ENCODE measurements at places on chromosomes 4 and X.

DNA sequence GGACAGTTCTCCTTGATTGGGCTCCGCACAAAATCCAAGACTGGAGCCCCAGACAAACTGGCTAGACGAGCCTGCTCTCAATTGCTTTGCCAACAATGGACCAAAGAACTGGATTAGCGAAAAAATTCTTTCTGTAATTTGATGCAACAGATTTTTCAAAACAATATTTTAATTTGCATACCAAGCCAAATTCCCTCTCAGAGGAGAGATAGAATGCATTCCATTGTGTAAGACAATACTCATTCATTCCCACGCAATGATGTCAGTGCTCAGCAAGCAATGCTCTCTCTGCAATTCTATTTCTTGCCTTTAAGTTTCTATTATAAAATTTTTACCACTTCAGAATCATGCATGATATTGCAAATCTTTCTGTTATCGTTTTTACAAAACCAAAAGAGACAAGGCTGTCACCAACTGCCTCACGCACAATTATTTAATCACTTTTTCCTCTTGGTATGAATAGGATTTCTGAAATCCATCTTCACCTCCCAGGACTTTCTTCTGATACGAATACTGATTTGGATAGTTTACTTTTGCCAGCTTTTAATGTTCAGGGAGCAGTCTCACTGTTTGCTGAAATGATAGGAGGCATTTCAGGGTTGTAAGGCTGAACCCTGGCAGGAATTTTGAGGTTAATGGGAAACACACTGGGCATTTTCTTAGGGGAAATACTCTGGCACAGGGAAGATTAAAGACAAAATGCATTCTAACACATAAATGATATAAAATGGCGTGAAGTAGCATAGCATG lies 46.1 kb upstream of the HCCS start:
- DNase-seq, result no peak

DNA sequence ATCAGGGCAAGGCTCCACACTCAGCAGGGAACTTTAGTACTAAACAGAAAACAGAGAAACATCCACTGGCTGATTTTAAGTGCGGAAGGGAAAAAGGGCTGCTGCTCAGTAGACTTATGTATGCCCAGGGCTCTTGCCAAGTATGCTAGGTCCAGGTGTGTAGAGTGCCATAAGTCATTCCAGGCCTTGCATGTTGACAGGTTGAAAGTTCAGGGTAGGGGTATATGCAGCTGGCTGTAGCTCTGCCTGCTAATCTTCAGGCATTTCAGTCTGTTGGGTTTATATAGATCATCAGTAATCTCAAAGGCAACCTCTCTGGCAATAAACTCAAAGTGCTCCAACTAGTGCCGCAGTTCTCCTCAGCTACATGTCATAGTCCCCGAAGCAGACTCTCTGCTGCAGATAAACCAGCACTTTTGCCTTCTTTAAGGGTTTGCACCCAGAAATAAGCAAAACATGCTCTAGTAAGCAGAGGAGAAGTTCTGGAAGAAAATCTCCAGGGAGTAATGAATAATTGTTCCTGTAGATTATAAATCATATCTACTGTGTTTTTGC lies 134.9 kb upstream of the GRIA3 start:
- no peak for DNase-seq

GRCh38 chrX:1452516-1453394 lies at the start of gene ASMTL:
Gene ASMTL, minus strand, starts transcription at chrX:1452909. Its CDS starts 69 bp downstream, at chrX:1452840.
- DNase-seq, result peak; percentile 100

- DNase-seq, result no peak
These were observed 4.0 kb downstream of the TCEAL8 start for GRCh38 chrX:103250977-103251376.
